ENCODE measurements at places on chromosomes 7 and 10.
A peak's percentile ranks its signal among the peaks of the same experiment; 100 is the strongest.

- DNase-seq, result no peak
Observed at GRCh38 chr7:1996816-1997215, 235.9 kb downstream of the MAD1L1 start.

DNA sequence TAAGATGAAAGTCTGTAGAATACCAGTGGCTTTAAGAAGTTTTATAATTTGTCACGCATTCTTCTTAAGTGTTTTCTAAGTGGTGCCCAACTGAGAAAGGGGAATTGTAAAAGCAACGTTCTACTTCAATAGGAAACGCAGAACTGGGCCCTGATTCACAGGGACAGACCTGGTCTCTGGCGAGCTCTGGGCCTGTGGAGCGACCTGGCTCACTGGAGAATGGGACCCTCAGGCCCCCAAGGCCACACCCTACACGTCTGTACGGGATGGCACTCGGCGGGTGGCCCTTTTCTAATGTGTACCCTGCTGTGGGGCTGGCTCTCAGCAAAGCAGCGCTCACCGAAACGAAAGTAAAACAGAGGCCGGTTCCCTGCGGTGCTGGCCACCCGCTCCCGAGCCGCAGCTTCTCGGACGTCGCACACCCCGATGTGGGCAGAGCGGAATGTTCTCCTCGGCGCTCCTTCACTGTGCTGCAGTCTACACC, 205.0 kb downstream of the DIP2C start:
- peak; percentile 82 for DNase-seq

DNA sequence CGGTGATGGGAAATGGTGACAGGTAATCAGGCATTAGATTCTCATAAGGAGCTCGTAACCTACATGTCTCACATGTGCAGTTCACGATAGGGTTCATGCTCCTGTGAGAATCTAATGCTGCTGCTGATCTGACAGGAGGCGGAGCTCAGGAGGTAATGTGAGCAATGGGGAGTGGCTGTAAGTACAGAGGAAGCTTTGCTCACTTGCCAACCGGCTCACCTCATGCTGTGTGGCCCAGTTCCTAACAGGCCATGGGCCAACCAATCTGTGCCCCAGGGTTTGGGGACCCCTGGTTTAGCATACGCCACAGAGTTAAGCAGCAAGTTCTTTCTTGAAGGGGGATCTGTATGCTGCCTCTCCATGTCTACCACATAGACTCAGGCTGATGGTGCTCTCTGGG, 133.1 kb downstream of the IQUB start:
- no peak for DNase-seq

DNA sequence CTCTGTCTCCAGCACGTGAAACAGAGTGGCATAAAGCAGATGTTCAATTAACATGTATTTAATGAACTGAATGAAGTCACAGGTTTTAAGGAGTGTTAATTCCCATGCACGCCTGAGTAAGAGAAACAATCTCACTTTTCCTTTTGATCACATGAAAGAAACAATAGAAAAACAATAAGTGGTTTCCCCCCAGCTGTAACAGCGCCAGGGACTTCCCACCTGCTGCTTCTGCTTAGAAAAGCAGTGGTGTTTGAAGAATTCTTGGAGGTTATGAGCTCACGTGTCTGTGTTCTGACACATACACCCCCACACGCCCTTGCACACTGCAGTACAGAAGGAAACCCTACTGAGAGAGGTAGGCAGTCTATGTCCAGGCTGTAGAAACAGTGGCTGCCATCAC, 51.3 kb upstream of the FRMD4A start:
- peak; percentile 72 for DNase-seq

DNA sequence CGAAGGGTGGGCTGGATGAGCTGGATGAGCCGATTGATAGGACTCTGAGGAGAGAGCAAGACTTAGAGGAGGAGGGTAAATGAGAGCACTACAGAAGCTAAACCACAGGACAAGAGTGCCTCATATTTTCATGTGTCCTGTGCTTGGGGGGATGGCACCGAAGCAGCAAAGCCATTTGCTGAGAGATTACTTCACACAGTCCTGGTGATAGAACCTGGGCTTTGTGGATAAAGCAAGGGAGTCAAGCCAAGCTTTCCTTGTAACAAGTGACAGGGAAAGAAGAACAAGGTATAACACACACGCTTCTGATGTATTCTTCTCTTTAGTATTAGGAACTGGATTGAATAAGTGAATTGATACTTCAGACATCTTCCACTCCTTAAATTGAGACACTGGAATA, 253.7 kb downstream of the ANKRD7 start:
- DNase-seq, result no peak

- no peak for DNase-seq
Observed at GRCh38 chr7:139180700-139181311, 50.2 kb upstream of the UBN2 start.

GRCh38 chr7:137753067-137753466, 93.7 kb downstream of the DGKI start:
- DNase-seq, result no peak

GRCh38 chr10:480928-481552, 208.4 kb downstream of the DIP2C start:
- no peak for DNase-seq

GRCh38 chr7:121204537-121204936, 124.3 kb upstream of the WNT16 start:
- DNase-seq, result no peak

- DNase-seq, result no peak
Observed at GRCh38 chr10:34098821-34099567, 716.1 kb downstream of the PARD3 start.

DNA sequence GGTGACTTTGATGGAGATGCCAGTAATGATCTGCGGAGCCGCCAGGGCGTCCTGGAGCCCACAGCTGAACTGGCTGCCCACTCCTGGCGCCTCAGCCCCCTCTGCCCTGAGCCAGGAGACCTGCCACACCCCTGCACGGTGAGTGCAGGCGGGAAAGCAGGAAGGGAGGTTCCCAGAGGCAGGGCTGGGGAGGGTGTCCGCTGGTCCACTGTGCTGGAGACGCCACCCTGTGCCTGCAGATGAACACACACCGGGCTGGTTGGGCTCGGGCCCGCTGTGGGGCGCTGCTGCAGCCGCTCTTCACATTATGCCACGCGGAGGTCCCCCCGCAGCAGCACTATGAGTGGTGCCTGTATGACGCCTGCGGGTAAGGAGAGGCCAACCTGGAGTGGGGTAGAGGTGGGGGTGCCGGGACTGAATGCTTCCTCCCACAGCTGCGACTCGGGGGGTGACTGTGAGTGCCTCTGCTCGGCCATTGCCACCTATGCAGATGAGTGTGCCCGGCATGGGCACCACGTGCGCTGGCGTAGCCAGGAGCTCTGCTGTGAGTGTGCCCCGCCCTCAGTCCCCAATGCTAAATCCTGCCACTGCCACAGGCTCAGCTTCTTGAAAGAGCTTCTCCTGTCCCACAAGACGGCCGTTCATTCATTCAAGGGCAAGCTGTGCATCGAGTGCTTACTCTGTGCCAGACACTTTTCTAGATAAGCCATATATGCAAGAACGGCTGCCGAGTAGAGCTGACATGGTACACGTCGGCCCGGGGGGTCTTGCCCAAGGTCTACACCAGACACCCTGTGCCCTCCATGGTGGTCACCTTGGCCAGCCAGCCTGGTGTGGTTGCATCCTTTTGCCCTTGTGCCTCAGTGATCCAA, 14.3 kb upstream of the ZNF467 start:
- DNase-seq, result peak; percentile 38

GRCh38 chr7:99099499-99100077, 44.3 kb downstream of the SMURF1 start:
- DNase-seq, result no peak

DNA sequence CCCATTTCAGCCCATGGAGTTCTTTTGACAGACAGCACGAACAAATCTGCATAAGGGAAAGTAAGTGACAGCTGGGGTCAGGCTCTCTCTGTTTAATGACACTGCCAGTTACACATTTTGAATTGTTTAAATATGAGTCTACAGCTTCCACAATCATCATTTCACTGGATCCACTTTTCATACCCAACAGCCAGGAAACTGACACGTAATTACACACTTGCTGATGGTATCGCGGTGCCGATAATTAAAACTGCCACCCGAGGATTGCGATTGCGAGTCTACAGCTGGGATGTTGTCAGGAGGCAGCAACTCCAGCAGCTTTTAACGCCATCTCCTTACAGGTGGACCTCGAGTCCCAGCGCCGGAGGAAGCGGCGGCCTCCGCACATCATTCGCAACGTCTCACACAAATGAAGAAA, 230.8 kb upstream of the MGMT start:
- no peak for DNase-seq

DNA sequence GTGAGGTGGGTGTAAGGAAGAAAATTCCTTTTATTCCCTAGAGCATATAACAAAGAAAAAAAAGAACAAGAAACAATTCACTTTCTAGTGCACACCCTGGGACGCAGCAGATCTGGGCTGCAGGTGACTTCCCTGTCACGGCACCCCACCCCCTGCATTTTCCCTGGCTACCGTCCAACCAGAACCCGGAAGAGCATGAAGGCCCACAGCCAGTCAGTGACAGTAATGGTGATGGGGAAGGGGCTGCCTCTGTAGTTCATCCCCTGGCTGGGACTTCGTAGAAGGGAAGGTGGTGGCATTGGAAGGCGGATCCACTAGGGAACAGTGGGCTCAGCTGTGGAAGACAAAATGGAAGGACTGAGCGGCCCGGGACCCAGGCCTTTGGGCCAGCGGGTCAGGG, 236.7 kb downstream of the BUB3 start:
- no peak for DNase-seq

DNA sequence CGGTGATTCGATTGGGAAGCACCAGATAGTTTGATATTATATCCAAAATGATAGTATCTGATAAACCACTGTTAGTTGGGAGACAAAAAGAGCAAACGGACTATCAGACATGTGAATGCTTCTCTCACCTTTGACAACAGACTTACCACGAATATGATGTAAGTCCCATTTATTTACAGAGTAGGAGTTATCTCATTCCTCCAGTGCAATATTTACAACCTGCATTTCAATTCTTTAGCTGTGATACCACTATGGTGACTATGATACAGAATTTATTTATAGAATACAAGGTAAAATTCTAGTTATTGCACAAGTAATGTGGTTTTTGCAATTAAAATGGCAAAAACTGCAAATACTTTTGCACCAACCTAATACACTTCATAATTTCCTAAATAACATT, 61.6 kb downstream of the ESYT2 start:
- no peak for DNase-seq

DNA sequence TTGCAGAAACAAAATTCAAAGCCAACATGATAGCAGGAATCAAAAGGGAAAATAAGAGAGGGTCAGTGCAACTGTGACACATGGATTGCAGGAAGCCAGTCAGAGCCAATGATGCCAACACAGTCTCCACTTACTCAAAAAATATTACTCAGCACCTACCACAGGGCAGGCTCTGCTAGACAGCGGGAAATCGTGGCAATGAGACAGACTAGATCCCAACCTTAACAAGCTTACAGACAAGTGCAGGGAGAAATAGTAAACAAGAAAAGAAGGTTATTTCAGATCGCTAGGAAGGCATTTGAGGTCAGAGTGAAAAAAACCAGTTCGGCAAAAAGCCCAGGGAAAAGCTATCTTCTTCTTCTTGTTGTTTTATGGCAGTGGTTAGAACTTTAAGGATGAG, 45.2 kb upstream of the NPFFR1 start:
- no peak for DNase-seq

GRCh38 chr7:113652501-113652900, 266.3 kb downstream of the PPP1R3A start:
- DNase-seq, result no peak

DNA sequence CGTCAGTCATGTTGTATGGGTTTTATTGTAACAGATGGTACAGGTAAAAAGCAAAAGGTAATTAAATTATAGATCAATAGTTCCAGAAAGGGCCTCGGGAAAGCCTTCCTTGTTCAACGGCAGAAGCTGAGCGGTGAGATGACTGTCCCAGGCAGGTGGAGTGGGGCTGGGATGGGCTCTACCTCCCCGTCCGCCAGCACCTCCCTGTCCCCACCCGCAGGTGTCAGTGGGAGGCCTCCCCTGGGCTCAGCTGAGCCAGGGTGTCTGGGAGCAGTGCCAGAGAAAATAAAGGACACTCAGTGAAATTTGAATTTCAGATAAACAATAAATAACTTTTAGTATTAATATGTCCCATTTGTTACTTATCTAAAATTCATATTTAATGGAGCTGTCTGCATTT, 58.9 kb downstream of the CLRN3 start:
- DNase-seq, result no peak

DNA sequence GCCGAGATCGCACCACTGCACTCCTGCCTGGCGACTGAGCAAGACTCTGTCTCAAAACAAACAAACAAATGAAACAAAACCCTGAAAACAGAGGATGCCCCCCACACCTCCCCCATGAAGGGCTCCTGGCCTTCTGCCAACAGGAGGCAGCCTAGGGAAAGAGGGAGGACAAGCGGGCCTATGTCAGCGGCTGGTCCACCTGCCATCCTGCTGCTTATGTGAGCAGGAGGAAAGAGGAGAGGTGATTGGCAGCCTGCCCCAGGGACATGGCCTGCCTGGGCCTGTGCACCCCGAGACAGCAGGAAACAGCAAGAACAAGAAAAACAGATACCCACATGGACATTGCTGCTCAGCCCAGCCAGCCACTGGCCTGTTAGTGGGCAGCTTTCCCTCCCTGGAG, 9.1 kb upstream of the ZNF316 start:
- no peak for DNase-seq

- DNase-seq, result no peak
Observed at GRCh38 chr7:155918720-155919390, 106.6 kb upstream of the SHH start.

DNA sequence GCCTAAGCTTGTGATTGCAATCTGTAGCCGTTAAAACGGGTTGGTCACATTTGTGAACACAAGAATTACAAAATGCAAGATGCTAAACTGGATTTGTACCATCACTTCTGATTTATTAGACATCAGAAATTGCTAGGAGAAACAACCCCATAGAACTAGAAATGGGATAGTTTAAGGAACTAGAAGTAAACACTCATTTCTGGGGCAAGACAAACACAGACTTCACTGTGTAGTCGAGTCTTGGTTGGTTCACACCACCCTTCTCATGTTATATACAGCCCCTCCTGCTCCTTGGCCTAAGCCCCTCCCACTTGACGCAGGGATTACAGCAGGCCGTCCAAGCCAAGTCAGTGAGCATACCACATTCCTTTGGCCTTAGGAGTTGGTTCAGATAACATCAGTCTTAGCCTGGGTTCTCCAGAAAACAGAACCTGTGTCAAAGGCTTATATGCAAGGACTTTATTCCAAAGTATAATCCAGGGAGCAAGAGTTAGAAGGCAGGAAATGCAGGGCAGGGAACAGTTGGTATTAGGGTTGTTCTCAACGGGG, 2.0 kb upstream of the NRAP start:
- DNase-seq, result no peak

GRCh38 chr10:120051671-120052070, 159.1 kb downstream of the SEC23IP start:
- DNase-seq, result no peak

- no peak for DNase-seq
Observed at GRCh38 chr7:129188372-129188891, at the start of gene SMO. Gene SMO, plus strand, starts transcription at chr7:129188633. Its CDS starts 519 bp downstream, at chr7:129189152.

- DNase-seq, result no peak
Observed at GRCh38 chr7:31858055-31858454, 171.0 kb downstream of the PPP1R17 start.

- no peak for DNase-seq
Observed at GRCh38 chr10:93342366-93342765, 139.8 kb downstream of the MYOF start.

GRCh38 chr7:153381275-153382040, 621.9 kb downstream of the ACTR3B start:
- peak; percentile 38 for DNase-seq

- DNase-seq, result no peak
Observed at GRCh38 chr10:59903871-59904270, 2.5 kb downstream of the CCDC6 start.
